Renal pelvis (tissue), 12 donors: ENCODE measurements at places on chromosomes 4 and X. TPM values are rescaled to one million over a fixed set of nuclear protein-coding genes. Genes with fewer than 3 reads are reported as not detected.

The MMRN1 gene
- 3.0 TPM for polyA plus RNA-seq

DNA sequence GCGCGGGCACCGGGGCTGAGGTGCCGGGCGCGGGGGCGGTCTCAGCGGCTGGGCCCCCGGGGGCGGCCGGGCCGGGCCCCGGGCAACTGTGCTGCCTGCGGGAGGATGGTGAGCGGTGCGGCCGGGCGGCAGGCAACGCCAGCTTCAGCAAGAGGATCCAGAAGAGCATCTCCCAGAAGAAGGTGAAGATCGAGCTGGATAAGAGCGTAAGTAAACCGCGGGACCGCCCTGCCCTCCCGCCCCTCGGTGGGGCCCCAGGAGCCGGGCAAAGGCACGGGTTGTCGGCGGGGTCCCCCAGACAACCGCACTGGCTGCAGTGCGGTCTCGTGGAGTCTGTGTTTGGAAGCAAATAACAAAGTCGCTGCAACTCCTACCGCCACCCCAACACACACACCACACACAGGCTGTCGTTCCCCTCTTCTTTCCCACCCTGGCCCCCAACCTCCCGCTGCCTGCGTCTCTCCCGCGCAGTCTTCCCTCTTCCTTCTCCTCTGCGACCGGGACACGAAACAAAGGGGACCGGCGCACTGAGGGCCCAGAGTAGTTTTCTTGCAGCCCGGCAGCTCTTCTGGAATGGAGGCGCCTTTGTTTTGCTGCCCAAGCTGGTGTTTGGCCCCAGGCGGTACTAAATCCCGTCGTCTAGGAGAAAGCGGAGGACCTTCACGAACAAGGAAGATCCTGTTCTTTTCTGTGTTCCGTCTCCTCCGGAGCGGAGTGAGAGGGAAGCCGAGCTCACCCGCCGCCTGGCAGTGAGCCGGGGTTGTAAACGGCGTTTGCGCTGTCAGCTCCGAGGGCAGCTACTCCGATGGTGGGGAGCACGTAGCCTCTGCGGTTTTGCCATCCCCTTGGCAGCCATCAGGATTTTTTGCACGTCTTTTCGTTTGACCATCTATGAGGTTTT lies 788 bp downstream of the SAP30 start:
- peak; percentile 65 for DNase-seq

- no peak for DNase-seq
Observed at GRCh38 chr4:38106311-38106710, 146.1 kb downstream of the PTTG2 start.

GRCh38 chrX:46268412-46268811 lies 276.8 kb downstream of the ZNF674 start:
- no peak for DNase-seq

The GLRA2 gene
- polyA plus RNA-seq = 0.18 TPM

DNA sequence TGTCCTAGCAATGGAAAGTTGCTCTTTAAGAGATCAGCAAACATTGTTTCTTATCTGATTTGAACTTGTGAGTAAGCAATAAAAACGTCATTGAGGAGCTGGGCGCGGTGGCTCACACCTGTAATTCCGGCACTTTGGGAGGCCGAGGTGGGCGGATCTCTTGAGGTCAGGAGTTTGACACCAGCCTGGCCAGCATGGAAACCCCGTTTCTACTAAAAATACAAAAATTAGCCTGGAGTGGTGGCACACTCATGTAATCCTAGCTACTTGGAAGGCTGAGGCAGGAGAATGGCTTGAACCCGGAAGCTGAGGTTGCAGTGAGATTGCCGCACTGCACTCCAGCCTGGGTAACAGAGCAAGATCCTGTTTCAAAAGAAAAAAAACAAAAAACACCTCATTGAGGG lies 11.2 kb upstream of the PLAC8 start:
- no peak for DNase-seq

The POLA1 gene
- 17.7 TPM for polyA plus RNA-seq

GRCh38 chrX:1075156-1075555 lies 137.3 kb downstream of the CRLF2 start:
- DNase-seq = no peak

DNA sequence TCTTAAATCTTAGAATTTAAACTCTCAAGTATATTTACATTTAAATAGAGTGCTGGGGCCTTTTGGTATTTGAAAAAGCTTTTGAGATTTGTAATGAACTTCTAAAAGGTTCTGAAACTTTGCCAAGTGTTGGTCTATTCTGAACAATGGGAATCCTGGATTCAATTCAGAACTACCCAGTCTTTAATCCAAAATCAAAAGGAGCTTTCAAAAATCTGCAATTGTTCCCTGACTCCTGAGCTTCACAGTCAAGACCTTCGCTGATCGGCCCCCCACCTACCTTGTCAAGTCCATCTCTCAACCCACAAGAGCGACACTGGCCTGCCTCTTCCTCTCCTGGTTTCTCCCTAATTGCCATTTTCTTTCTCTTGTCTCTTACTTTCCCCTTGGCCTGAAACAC lies 666.1 kb upstream of the BOD1L1 start:
- no peak for DNase-seq

- DNase-seq = no peak
Observed at GRCh38 chrX:134258202-134258601, 21.2 kb downstream of the CCDC160 start.

- no peak for DNase-seq
Observed at GRCh38 chr4:7365462-7366179, 69.1 kb downstream of the PSAPL1 start.

The FAM184B gene
- polyA plus RNA-seq = 0.50 TPM

DNA sequence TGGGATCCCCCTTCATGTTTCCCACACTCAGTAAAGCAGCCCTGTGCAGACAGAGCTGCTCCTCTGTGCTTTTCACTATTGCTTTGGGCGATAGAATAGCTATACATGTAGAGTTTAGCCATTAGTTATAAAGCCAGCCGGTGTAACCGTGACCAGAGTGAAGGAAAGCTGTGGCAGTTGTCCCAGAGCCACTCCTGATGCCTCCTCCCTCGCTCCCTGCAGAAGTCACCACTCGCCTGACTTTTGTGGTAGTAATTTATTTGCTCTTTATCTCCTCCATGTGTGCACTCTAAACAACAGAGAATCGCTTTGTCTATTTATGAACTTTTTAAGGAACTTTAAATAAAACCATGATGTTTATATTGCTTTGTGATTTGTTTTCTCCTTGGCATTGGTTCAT lies 41.8 kb upstream of the WWC2 start:
- no peak for DNase-seq

GRCh38 chr4:78137532-78137931 lies 80.4 kb downstream of the FRAS1 start:
- DNase-seq = no peak

- DNase-seq = no peak
Observed at GRCh38 chrX:40449396-40449795, 131.4 kb upstream of the ATP6AP2 start.

GRCh38 chr4:48603366-48604003 lies 113.4 kb downstream of the ZAR1 start:
- no peak for DNase-seq

GRCh38 chr4:8699063-8699385 lies 106.5 kb downstream of the CPZ start:
- DNase-seq = no peak

DNA sequence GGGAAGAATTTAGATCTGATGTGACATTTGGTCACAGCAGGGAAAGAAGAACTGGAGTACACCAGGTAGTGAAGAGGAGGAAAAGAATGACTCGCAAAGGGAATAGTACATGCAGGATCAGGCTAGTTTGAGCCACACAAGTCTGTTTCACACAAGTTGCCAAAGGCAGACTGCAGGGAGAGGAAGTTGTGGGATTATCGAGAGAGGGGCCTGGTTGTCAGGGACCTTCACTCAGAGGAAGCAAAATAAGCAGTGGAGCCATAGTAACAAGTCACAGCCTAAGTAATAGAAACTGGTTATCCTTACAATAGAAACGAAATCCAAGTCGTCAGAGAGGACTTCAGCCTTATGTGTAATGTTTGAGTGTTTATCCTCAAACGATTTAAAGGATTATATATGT lies 316.7 kb upstream of the HTR2C start:
- no peak for DNase-seq

DNA sequence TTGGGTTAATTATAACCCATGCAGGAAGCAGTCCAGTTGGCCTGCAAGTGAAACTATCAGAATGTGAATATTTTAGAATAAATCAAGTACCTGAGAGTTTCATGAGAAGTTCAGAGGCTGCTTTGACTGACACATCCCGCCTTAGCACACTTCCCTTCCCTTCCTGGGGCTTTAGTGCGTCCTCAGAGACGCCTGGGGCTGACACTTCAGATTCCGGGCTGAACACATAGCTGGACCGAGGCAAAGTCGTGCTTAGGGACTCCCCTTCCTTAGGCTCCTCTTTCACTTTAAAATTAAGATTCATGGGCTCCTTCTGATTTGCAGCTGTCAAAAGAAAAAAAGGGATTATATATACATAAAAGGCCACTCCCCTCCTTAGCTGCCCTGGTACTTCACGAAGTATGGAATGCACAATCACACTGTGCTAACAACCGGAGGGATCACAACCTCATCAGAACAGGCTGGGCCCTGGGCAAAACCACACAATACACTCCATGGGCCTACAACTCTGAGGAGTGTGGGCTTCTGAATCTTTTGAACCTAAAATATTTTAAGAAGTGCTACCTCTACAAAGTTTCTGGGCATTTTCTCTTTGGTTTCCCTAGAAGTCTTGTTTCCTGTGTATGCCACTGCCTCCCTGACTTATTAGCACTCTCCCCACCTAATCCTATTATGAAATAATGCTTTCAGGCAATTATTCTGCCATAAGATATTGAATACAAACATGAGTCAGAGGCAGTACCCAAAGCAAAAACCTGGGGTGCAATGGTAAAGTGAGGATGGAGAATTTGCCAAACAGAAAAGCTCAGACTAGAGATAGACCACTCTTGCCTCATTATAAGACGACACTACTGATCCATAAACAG lies 68.2 kb downstream of the ZNF827 start:
- DNase-seq = no peak

DNA sequence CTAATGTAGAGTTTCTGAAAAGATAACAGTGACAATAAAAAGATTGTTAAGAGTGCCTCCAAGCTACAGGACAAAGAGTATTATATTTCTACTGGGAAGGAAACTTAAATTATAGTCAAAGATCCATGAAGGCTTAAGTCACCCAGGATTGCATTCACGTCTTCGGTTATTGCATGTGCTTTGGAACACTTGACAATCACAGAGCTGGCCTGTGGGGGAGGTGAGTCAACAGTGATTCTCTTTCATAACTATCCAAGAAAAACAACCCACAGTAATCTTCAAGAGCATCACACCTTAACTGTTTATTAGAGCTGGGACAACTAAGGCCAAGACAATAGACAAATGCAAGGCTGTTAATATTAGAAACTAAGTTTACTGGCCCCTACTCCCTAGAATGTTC lies 40.3 kb downstream of the PDGFC start:
- DNase-seq = no peak
